ENCODE measurements at places on chromosomes 12 and 14. TPM values are rescaled to one million over a fixed set of nuclear protein-coding genes. Genes with fewer than 3 reads are reported as not detected.

SLC15A5 gene
- total RNA-seq, result not detected

GSG1 gene
- total RNA-seq, result not detected

ATP2A2 gene
- total RNA-seq, result 102 TPM

RFX4 gene
- not detected for total RNA-seq

MMP19 gene
- total RNA-seq, result 6.0 TPM

JPH4 gene
- 0.82 TPM for total RNA-seq

SERPINA6 gene
- not detected for total RNA-seq

MGP gene
- 1,489 TPM for total RNA-seq

NUAK1 gene
- total RNA-seq, result 12.1 TPM

CLIP1 gene
- total RNA-seq, result 257 TPM

KRT79 gene
- not detected for total RNA-seq

COL2A1 gene
- not detected for total RNA-seq

LTBP2 gene
- total RNA-seq, result 12.1 TPM

KLHL33 gene
- 0.41 TPM for total RNA-seq

P2RX2 gene
- 1.4 TPM for total RNA-seq

SNRPF gene
- total RNA-seq, result 7.8 TPM

ANKRD52 gene
- total RNA-seq, result 19.1 TPM

CELA1 gene
- not detected for total RNA-seq

TMEM132C gene
- 1.7 TPM for total RNA-seq

NEDD1 gene
- total RNA-seq, result 17.4 TPM

CLEC2D gene
- total RNA-seq, result 18.6 TPM

ADAM21 gene
- 0.27 TPM for total RNA-seq

PLEKHH1 gene
- total RNA-seq, result 8.0 TPM

SERPINA10 gene
- total RNA-seq, result not detected

UBC gene
- total RNA-seq, result 1,251 TPM

GLIPR1L1 gene
- total RNA-seq, result not detected

TMEM30B gene
- total RNA-seq, result 0.54 TPM

ANO4 gene
- total RNA-seq, result 3.3 TPM

PZP gene
- total RNA-seq, result not detected

TSPAN19 gene
- 0.81 TPM for total RNA-seq

KLRB1 gene
- 1.1 TPM for total RNA-seq

RTL1 gene
- not detected for total RNA-seq

WNT5B gene
- total RNA-seq, result 72.3 TPM

ASB2 gene
- total RNA-seq, result 154 TPM

PNP gene
- total RNA-seq, result 32.3 TPM

ASPG gene
- total RNA-seq, result 0.14 TPM

SERPINA9 gene
- not detected for total RNA-seq

CLECL1 gene
- not detected for total RNA-seq

ZNF891 gene
- 4.6 TPM for total RNA-seq

TNFAIP2 gene
- total RNA-seq, result 59.1 TPM

TAS2R42 gene
- total RNA-seq, result not detected

ENDOU gene
- total RNA-seq, result 0.49 TPM

EEF1AKMT3 gene
- 9.0 TPM for total RNA-seq

FAM90A1 gene
- 0.28 TPM for total RNA-seq

CBLN3 gene
- 2.0 TPM for total RNA-seq

BCL2L14 gene
- not detected for total RNA-seq

TAS2R10 gene
- total RNA-seq, result 0.54 TPM

TDRD9 gene
- 0.83 TPM for total RNA-seq

HPD gene
- 0.36 TPM for total RNA-seq

PAX9 gene
- total RNA-seq, result 1.2 TPM

NRIP2 gene
- 2.7 TPM for total RNA-seq

Data from sigmoid colon (tissue), 7 donors.